ENCODE measurements at places on chromosomes 12 and 14. TPM values are rescaled to one million over a fixed set of nuclear protein-coding genes. Genes with fewer than 3 reads are reported as not detected.

The LIMA1 gene
- 76.7 TPM for polyA plus RNA-seq

The SCNN1A gene
- polyA plus RNA-seq, result 88.9 TPM

The PPP1CC gene
- 170 TPM for polyA plus RNA-seq

The RPL36AL gene
- 251 TPM for polyA plus RNA-seq

The SERPINA3 gene
- polyA plus RNA-seq, result 0.14 TPM

The PZP gene
- polyA plus RNA-seq, result 0.30 TPM

The ATP2B1 gene
- polyA plus RNA-seq, result 103 TPM

- DNase-seq, result peak; percentile 52
Measured at GRCh38 chr12:12333407-12334366, 16.4 kb downstream of the MANSC1 start.

- DNase-seq, result peak; percentile 62
Measured at GRCh38 chr12:109131154-109132050, 15.0 kb downstream of the ACACB start.

DNA sequence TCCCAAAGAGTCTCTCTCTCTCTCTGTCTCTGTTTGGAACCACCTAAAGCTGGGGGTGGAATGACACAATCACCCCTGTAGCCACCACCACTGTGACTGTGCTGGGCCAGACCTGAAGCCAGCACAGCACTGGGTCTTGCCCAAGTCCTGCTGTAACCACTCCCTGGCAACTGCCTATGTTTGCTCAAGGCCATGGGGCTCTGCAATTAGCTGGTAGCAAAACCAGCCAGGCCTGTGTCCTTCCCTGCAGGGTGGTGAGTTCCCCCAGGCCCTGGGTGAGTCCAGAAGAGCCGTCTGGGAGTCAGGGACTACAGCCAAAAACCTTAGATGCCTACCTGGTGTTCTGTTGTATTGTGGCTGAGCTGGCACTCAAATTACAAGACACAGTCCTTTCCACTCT is 50.8 kb downstream of the DGLUCY start:
- DNase-seq, result no peak

- peak; percentile 34 for DNase-seq
Measured at GRCh38 chr14:89027097-89027740, 202.8 kb downstream of the TTC8 start.

DNA sequence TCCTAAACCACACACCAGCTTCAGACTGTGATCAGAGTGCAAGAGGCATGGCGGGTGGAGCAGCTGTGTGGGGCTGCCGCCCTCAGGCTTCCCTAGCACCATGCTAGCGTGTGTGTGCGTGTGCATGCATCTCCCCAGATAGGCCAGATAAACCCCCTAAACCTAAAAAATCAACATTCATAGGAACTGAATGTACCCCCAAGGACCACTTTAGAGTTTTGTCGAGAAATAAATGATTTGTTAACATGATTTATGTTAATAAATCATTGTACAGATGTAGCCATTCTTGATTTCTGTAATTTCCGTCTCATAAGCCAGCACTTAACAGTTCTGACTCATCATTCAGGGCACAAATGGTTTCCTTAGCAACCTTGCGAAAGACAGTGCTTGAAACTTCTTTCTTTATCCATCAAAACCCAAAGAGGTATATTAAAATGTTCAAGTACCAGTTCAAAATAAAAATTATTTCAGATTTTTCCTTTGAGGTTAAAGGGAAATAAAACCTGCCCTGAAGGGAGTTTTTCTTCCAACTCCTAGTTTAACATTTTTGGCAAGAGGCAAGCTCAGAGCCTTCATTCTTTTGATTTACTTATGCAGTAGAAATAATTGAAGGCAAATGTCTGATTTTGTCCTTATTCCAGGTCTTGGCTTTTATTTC is 206.2 kb upstream of the RGS6 start:
- no peak for DNase-seq

- no peak for DNase-seq
Measured at GRCh38 chr12:118611295-118611694, 234.9 kb downstream of the SUDS3 start.

DNA sequence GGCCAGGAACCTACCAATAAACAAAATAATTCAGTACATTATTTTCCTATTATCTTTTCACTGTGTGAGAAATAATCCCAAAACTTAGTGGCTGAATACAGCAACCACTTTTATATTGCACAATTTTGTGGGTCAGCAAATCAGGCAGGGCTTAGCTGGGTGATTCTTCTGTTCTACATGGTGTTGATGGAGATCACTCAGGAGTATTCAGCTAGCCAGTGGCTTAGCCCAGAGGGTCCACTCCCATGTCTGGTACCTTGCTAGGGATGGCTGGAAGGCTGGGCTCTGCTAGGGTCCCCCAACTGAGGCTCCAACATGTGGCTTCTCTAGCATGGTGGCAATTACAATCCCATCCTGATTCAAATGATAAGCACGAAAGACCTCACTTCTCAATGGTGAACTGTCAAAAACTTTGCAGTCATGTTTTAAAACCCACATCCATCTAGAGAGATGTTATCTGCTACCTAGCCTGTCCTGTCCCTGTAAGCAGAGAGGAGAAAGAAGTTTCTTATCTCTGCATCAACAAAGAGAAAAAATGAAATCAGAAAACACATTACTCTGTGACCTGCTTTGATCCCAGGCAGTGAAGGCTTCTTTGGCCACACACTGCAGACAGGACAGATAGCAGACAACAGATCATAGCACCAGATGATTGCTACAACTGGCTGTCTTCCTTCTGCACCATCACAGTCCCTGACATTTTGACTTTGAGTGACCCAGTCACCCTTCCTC is 51.0 kb upstream of the MYL2 start:
- DNase-seq, result no peak

- no peak for DNase-seq
Measured at GRCh38 chr14:97401714-97402113, 604.5 kb downstream of the VRK1 start.

DNA sequence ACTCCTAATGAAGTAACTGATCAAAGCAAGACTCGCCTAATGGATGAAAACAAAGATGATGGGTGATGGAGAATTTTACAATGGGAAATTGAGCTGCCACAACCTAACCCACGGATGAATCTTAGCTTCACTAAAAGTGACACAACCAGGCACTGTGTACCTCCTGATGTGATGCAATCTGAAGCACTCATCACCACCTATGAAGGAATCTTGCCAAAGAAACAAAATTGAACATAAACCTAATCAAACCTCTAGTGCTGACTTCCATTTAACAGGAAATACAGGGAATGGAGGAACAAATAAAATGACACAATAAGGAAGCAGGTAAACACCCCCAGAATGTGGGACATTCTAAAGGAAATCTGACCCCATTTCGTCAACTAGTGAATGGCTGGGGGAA is 13.3 kb upstream of the RARG start:
- DNase-seq, result no peak

DNA sequence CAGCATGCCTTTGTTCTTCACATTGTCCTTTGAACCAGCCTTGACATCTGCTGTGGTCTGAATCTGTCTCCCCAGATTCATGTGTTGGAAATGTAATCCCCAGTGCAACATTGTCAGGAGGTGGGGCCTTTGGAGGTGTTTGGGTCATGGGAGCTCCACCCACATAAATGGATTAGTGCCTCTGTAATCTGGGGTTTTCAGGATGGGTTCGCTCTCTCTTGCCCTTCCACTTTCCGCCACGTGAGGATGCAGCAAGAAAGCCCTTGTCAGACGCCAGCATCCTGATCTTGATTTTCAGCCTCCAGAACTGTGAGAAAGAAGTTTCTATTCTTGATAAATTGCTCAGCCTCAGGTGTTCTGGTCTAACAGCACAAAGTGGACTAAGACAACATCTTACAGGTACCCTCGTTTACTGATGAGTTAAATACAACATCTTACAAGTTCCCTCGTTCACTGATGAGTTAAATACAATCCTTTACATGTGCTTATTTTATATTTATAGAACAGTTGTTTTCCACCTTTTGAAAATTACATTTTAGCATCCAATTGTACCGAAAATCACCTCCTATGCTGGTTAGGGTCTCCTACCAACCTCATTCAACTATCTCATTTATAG is 54.4 kb upstream of the RIMBP2 start:
- DNase-seq, result no peak

GRCh38 chr12:56300644-56301464 is 724 bp upstream of the CS start:
- no peak for DNase-seq

DNA sequence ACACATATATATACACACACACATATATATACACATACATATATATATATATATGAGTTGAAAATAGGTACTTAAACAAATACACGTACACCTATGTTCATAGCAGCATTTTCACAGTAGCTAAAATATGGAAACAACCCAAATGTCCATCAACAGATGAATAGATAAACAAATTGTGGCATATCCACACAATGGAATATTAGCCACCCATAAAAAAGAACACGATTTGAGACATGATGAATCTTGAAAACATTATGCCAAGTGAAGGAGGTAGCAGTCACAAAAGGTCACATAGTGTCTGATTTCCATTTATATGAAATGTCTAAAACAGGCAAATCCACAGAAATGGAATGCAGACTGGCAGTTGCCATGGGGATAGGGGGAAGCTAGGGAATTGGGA is 276.3 kb downstream of the KSR2 start:
- DNase-seq, result no peak

- DNase-seq, result no peak
Measured at GRCh38 chr12:123078120-123078465, 72.8 kb downstream of the PITPNM2 start.

DNA sequence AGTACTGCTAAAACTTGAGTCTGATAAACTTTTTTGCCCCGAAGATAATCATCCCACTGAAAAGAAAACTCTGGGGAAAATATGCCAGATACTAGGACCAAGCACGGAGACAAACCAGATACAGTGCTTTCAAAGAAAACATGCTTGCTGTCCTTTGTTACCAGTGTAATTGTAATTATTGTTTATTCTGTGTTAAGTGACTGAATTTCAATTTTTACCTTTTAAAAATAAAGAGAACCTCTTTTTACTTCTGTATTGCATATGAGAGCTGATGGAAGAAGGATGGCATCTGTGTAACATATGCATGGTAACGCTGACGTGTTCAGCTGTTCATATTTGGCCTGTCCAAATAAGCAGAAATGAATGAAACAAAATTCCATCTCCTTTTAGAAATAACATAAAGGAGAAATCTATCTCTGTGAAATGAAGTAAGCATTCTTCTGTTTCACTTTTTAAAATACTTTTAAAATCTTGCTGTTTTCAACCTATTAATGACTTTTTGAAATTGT is 22.5 kb downstream of the SLC35E3 start:
- DNase-seq, result no peak

DNA sequence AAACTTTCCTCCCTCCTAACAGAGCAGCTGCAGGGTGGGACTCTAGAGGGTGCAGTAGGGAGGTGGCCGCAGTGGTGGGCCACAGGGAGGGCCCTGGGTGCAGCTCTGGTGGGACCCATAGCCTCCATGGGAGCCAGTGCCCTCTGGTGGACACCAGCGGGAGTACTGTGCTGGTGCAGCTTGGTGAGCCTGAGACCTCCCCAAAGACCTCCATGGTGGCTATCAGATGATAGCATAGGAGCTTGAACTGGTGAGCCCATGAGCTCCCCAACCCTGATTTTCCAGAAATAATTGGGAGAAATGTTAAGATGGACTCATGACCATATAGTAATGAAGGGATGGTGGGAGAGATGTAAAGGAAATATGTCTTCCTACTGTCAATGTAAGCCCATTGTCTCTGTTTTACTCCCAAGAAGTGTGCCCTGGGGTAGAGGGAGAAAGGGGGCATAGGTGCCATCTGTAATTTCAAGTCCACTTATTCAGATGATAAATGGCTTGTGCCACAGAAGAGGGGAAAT is 98.7 kb downstream of the GAS2L3 start:
- no peak for DNase-seq

DNA sequence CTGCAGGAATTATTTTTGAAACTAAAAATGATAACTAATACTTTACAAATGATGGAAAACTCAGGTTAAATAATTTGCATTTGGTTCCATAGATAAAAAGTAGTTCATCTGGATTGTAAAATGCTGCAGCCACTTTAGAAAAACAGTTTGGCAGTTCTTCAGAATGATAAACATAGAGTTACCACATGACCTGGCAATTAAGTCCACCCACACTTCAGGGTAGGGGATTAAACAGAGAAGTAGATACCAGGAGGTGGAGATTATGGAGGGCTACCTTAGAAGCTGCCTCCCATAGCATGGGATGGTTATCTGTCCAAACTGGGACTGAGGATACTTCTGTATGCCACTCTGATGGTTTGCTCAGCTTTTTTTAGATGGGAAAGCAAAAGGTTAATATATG is 22.2 kb downstream of the ARF6 start:
- DNase-seq, result no peak

- DNase-seq, result no peak
Measured at GRCh38 chr12:74365178-74365964, 172.3 kb upstream of the ATXN7L3B start.

DNA sequence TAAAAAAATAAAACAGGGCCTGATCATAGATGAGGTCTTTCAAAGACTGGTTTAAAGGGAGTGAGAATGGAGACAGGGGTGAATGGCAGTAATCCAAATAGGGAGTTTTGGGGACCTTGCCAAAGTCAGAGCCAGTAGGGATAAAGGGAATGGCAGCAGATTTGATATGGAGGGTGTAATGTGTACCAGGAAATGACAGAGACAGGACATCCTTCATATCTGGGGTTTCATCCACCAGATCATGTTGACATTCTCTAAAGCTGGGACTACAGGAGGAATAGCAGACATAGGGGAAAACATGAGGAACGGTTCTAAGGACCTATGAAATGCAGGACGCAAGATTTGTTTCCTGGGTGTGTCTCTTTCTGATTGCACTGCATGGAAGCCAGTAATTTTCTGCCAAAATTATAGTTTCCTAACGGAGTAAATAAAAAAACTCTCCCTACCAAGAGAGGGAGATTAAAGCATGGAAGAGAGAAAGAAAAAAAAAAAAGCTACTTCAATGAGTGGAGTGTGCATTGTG is 169.9 kb downstream of the PRKD1 start:
- no peak for DNase-seq

DNA sequence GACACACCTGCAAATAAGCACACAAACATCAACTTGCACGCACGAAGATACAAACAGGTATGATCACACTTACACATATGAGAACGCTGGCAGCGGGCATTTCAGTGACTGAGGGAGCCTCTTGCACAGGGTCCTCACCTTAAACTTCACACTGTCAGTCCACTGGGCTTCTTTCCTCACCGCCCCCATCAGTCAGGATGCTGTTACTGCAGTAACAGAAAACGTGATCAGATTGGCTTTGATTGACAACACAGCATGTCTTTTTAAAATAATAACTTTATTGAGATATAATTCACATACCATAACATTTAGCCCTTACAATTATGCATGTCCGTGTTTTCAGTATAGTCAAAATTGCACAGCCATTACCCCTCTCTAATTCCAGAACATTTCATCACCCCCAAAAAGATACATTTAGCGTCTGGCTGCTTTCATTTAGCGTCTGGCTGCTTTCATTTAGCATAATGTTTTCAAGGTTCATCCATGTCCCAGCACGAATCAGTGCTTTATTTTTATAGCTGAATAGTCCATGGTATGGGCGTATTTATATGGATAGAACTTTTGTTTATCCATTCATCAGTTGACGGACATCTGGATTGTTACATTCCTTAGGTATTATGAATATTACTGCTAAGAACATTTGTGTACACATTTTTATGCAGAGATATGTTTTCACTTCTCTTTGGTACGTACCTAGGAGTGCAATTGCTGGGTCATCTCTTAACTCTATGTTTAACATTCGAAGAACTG is 8.4 kb downstream of the CCDC197 start:
- no peak for DNase-seq

GRCh38 chr12:34400986-34401658 is 378.8 kb downstream of the ALG10 start:
- DNase-seq, result no peak

GRCh38 chr12:53899230-53899629 is 39.4 kb upstream of the HOXC13 start:
- DNase-seq, result no peak

Measured in renal pelvis (tissue), 12 donors.